DMS153 (cell line): ENCODE measurements at places on chromosomes 16 and 17.

DNA sequence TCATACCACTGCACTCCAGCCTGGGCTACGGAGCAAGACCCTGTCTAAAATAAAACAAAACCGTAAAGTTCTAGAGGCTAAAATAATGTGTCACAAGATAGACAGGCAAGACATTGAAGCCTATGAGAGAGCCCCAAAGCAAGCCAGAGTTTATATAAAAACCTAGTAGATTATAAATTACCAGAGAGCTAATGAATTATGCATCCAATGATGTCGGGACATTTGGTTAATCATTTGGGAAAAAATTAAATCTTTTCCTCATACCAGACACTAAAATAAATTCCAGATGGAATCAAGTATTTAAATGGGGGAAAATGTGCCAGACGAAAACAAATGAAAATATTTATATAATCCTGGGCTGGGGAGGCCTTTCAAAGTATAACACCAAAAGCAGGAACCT is 24.2 kb downstream of the CCDC40 start:
- no peak for DNase-seq

- no peak for DNase-seq
Measured at GRCh38 chr16:89642574-89642973, 14.9 kb downstream of the CHMP1A start.

- no peak for DNase-seq
Measured at GRCh38 chr16:49750341-49751000, 105.4 kb downstream of the ZNF423 start.

DNA sequence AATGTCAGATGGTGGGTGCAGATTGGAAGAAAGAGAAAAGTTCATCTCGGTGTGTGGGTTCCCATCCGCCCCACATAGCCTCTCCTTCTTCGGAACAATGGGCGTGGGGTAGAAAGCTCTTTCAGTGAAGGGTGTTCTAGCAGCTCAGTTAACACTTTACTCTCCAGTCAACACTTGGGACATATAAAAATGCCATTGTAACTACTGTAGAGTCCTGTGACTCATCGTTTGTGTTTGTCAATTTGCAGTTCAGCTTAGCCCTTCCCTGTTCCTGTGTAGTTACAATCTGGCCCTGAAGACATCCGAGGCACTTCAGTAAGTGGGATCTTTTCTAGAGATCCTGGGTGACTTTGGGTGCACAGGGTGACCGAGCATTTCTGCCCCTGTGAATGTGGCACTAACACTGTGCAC is 11.5 kb upstream of the CLEC18C start:
- no peak for DNase-seq

DNA sequence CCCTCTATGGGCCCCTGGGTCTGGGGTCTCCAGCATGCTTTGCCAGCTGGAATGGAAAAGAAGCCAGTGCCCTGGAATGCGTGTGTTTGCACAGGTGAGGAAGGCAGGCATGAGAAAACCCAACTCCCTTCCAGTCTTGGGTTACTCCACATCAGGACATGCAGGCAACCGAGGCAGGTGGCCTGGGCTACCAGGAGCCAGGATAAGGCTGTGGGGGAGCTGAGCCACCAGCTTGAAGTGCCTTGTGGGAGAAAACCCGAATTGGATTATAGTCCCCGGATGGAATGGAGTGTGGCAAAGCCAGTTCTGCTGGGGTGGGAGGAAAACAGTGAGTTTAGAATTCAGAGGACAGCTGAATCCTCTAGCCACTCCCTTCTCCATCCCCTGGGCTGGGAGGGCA is 7.2 kb downstream of the SRCIN1 start:
- DNase-seq: peak; percentile 91

DNA sequence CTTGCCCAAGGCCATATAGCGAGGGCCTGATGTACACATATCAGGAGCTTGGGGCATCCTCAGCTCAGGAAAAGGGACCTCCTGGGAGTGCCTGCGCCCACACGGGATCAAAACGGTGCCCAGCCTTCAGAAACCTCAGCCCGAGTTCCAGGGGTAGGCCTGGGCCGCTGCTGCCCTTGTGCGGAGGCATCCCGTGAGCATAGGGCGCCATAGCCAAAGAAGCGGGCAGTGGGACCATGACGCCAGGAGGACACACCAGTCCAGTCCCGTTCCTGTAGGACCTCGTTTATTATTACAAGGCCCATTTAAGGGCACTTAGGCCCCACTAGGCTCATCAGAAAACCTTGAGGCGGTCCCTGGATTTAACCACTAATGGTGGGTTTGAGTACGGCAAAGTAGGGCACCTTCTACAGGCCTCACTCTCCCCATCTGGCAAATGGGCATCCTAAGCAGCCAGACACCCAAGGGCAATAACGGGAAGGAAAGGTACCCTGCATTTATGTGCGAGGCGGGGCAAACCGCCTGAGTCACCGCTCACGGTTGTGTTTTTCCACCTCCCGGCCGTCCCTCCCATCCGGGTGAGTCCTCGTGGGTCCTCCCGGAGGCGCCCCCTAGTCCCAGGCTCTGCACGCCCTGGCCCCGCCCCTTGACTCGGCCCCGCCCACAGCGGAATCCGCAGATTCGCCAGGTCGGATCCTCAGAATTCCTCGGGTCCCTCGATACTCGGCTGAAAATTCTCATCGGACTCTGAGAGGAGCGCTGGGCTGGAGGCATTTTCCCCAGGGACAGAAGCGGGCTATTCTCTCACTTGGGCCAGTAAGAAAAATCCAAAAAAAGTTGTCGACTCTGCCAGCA is 726 bp upstream of the SETD1A start:
- peak; percentile 46 for DNase-seq

DNA sequence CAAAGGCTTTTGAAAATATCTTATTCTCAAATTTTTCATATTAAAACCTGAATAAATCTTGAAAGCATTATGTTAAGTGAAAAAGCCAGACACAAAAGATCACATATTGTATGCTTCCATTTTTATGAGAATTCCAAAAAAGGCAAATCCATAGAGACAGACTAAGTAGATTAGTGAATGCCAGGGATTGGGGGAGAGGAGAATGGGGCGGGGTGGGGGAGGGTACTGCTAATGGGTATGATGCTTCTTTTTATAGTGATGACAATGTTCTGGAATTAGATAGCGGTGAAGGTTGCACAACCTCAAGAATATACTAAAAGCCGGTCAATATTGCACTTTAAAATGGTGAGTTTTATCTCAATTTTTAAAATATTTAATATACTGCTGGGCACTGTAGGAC is 44.0 kb downstream of the XPO6 start:
- DNase-seq: no peak

DNA sequence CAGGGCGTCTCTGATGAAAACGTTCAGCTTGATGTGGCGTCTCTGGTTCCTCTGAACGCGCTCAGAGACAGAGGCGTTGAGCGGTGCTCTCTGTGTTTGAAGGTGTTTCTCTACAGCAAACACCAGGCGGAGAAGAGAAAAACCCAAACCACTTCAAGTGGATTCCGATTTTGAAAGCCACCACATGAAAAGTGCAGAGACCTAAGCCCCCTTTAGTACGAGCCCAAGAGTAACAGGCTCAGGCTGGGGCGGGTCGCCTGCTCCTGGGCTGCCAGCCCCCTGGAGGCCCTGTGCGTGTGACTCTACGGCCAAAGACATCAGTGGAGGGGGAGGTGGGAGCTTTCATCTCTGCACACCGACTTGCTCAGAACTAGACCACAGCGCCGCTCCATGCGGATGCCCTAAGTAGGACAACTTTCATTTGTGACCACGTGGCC is 328.4 kb downstream of the MAF start:
- no peak for DNase-seq

DNA sequence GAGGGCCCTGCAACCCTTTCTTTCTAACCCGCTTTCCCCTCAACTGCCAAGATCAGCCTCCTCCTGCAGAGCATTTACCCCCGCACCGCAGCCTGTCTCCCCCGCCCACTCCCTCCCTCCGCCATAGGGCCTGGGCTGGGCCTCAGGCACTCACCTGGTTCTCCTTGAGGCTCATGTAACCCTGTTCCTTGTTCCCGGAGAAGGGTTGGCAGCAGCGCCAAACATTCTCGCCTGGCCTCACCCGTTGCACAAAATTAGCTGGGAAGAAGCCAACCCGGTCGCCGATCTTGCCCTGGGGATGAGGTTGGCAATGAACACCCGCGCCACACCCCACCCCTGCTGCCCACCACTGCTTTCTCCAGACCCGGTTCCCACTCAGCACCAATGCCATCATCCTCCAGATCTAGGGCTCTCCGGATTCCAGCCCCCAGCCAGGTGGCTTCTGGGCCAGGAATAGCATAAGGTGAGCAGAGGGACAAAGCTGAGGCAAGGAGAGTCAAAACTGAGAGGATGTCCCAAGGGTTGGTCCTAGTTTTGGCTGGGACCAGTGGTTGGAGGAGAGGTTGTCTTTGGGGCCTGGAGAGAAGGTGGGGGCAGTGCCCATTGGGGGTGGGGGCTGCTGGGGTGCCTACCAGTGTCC is 12.8 kb downstream of the STAC2 start:
- no peak for DNase-seq

DNA sequence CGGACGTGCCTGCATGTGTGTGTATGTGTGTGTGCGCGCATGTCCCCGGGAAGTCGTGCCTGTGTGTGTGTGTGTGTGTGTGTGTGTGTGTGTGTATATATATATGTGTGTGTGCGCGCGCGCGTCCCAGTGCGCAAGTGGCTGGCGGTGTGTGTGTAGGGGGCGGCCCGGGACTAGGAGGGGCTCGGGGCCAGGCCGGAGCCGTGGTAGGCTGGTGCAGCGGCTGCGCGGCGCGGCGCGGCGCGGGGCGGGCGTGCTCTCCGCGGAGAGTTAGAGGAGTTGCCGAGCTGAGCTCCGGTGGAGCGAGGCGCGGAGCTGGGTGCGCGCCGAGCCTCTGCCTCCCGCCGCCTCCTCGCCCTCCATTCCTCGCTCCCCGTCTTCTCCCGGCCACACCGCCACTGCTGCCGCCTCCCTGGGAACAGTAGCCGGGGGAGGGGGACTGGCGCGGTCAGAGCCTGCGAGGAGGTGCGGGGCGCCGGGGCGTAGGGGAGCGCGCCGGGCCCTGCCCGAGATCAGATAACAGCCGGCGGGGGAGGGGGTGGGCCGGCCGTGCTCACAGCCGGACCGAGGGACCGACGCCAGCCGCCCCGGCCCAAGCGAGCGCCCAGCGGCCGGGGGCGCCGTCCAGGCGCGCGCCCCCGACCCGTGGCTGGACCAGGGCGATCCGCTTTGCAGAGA is at the start of gene KCNJ12:
Gene KCNJ12, plus strand, starts transcription at position 277 of the 678 bp plus-strand sequence. CDS start 38,986 bp downstream, outside the sequence.
- DNase-seq: no peak

- no peak for DNase-seq
Measured at GRCh38 chr17:20611309-20611708, 31.8 kb downstream of the CDRT15L2 start.

GRCh38 chr16:14109782-14110727 is 38.9 kb downstream of the MRTFB start:
- DNase-seq: no peak

DNA sequence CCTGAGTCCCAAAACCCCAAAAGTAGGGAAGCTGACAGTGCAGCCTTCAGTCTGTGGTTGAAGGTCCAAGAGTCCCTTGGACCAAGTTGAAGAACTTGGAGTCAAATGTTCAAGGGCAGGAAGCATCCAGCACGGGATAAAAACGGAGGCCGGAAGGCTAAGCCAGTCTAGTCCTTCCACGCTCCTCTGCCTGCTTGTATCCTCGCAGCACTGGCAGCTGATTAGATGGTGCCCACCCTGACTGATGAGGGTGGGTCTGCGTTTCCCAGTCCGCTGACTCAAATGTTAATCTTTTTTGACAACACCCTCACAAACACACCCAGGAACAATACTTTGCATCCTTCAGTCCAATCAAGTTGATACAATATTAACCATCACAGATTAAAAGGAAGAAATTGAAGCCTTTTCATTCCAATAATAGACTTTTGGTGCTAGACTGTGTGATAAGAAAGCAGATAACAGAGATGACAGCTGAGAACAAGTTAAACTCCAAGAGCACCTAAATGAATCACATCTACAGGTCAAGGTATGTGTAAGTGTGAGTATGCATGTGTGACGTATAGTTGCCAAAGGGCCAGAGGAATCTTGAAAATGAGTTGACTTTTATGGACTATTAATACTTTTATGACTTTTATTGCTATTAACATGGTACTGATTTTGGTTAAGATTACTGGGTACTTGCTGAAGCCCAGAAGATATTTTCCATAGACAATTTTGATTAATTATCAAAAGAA is 933.5 kb upstream of the SOX9 start:
- no peak for DNase-seq

- DNase-seq: no peak
Measured at GRCh38 chr17:8022360-8023003, 16.4 kb upstream of the ALOX15B start.

GRCh38 chr17:8935191-8935590 is 30.3 kb downstream of the PIK3R5 start:
- no peak for DNase-seq

DNA sequence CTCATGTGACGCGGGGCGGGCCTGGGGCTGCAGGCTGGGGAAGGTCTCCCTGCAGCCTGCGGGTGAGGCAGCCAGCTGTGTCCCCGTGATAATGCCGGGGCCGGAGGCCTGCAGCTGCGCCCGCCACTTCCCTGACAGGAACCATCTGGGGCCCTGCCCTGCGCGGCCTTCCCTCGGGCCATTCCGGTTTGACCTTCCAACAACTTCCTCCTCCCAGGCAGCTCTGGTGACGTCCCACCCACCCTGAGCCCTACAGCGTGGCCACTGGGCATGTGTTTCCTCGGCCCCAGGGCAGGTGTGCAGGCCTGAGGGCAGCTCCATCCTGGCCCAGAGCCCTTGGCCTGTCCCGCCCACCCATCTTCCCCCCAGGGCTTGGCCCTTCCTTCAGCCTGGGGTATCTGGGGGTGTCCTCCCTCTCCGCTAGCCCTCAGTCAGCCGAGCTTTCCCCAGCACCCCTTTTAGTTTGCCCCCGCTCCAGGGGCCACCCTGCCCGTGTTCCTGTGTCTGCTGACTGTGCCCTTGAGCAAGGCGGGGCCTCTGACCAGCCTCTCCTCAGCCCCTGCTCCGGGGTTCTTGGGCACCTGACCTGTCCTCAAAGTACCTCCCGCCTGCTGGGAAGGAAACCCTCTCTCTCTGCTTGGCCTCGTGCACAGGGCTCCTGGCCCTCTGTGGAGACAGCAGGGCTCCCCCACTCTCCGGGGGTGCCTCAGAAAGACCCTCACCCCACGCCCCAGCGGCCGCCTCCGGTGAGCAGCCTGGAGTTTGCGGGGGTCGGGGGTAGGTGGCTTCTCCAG is at the start of gene CBFA2T3:
Gene CBFA2T3, minus strand, starts transcription at position 190 of the 794 bp plus-strand sequence. CDS start 400 bp downstream, outside the sequence.
- DNase-seq: no peak

- no peak for DNase-seq
Measured at GRCh38 chr17:34556931-34557330, 22.5 kb upstream of the TMEM132E start.

DNA sequence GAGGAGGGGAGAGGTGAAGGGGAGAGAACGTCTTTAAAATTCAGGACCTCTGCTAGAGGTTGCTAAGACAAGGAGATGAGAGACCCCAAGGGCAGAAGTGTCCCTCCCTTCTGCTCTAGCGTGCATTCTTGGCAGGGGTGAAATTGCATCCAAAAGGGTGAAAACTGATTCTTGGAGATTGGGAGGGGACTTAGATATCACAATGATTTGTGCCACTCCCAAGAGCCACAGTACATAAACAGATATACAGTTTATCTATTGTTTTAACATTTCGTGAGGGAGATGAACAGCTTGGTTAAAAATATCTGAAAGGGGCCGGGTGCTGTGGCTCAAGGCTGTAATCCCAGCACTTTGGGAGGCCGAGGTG is 12.8 kb downstream of the CAVIN1 start:
- DNase-seq: no peak
